ENCODE measurements at places on chromosomes 3 and 15. TPM values are rescaled to one million over a fixed set of nuclear protein-coding genes. Genes with fewer than 3 reads are reported as not detected.

Gene GP5
- 2.3 TPM for total RNA-seq

Gene WDR49
- total RNA-seq, result 0.33 TPM

Gene UPK1B
- total RNA-seq, result not detected

Gene LMCD1
- total RNA-seq, result 0.31 TPM

Gene SKOR1
- total RNA-seq, result 0.71 TPM

Gene SOX2
- not detected for total RNA-seq

Gene C3orf49
- total RNA-seq, result not detected

Gene PRTG
- total RNA-seq, result not detected

Gene STRA6
- not detected for total RNA-seq

Gene MESP1
- 2.1 TPM for total RNA-seq

Gene ARGFX
- total RNA-seq, result not detected

Gene CFAP44
- total RNA-seq, result 10.7 TPM

Gene DGKG
- total RNA-seq, result 0.54 TPM

Gene SLC28A2
- not detected for total RNA-seq

Gene ALG1L2
- 1.8 TPM for total RNA-seq

Gene RTP2
- not detected for total RNA-seq

Gene TUSC7
- not detected for total RNA-seq

Gene VWA5B2
- total RNA-seq, result 0.25 TPM

Gene PLSCR5
- total RNA-seq, result not detected

Gene CSPG4
- total RNA-seq, result not detected

Gene ACOX2
- not detected for total RNA-seq

Gene SPINK8
- not detected for total RNA-seq

All from activated naive CD8-positive, alpha-beta T cell treated with anti-CD3 and anti-CD28 coated beads, Interleukin-2, amount 10 ng/mL, durations not matched to agents 7 days and 5 days (primary cell).